ENCODE measurements at places on chromosomes 6 and 20.

DNA sequence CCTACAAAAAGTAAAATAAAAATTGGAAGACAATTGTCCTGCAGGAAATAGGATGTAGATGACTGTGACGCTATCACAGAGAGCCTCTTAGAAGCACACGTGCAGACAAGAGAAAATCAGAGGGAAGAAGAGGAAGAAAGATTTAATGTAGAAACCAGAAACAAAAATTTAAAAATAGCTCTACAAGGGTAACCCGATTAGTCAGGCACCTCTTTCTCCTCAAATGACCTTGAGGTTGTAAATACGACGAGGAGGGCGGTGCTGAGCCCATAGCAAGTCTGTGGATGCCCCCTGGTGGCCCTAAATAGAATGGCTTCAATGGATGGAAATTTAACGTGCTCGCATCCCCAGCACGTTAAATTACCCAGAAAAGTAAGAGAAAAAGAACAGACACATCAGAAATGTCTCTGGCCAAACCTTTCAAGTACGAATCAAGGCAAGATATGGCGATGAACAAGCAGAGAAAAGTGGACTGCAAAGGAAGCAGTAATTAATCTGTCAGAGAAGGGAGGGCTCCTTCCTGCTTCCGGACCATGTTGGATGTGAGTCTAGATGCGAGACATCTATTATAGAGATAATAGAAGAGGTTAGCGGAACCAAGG, 4.2 kb upstream of the PRPH2 start:
- DNase-seq: peak; percentile 86

DNA sequence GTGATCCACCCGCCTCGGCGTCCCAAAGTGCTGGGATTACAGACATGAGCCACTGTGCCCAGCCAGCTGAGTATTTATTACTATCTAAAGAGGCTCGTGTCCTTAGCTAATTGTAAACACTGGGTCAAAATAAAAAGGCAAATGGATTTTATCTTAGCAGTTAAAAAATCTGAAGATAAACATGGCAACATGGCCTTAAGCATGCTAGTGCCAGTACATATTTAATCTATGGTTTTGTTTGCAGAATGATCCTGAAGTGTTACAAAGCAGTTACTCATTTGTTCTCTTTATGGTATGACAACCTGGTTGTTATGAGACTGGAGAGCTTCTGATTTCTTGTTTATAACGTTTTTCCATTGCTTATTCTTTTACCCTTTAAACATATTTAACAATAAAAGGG, 3.9 kb upstream of the KIAA0408 start:
- DNase-seq: no peak

DNA sequence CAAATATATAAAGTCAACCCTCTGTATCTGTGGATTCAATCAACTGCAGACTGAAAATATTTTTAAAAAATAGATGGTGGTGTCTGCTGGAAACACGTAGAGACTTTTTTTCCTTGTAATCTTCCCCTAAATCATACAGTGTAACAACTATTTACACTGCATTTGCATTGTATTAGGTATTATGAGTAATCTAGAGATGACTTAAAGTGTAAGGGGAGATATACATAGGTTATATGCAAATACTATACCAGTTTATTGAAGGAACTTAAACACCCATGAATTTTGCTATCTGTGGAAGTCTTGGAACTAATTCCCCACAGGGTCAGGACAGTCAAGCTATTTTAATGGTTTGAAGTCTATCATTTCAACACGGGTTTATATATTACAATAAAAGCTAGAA, 10.2 kb downstream of the HDAC2 start:
- DNase-seq: no peak

DNA sequence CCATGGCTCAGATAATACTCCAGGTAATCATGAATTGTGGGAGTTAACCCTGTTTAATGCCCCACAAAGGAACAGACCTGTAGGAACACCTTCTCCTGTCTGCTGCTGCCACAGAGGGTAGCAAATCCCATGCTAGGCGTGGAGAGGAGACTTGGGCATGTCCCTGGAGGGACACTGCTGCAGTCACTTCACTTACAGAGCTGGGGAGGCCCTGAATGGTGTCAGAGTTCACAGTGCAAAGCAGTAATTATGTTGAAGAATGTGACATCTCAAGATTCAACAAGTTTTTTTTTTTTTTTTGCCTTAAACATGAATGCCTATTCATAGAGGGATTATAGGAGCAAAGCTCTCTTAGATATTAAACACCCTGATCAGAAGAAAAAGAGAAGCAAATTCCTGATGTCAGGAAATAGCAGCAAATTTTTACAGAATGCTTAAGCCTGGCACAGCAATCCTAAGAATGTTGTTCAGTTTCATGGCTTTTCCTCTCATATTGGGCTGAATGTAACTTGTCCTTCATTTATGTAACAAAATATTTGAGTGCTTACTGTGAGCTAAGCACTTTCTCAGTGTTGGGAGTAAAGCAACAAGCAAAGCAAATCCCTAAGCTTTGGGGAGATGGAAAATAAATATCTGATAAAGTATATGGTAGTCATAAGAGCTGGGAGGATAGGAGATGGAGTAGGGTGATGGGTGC, 45.0 kb downstream of the CARMIL1 start:
- DNase-seq: no peak

- DNase-seq: no peak
Observed at GRCh38 chr6:168161371-168161750, 82.3 kb upstream of the FRMD1 start.

DNA sequence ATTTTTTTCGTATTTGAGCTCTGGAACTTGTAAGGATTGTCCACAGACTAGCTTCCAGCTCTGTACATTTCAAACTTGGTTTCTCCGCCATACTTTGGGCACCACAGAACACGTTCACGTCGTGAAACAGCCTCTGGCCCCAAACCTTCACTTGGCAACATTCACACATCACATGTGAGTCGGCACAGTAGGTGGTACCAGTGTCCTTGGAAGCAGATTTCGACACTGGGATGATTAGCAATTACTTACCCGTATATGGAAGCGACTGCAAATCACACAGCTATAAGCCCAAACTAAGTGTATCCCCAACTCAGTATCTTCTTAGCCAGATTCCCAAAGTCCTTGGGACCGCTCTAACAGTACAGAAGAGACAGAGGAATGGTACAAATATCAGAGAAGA, 60.2 kb downstream of the MAFB start:
- no peak for DNase-seq

- DNase-seq: no peak
Observed at GRCh38 chr6:10736731-10737130, 10.9 kb upstream of the TMEM14B start.

GRCh38 chr6:22240025-22240424, 56.8 kb downstream of the PRL start:
- no peak for DNase-seq

DNA sequence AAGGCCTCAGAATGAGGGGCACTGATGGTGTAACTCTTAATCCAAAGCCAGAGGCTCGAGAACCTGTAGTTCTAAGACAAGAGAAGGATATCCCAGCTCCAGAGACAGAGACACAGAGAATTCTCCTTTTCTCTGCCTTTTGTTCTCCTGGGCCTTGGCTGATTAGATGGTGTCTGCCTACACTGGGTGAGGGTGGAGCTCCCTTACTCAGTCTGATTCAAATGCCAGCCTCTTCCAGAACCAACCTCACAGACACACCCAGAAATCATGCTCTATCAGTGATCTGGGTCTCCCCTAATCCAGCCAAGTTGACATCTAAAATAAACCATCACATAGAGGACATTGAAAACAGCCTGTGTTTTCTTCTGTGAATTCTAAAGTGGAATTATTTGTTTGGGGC, 68.0 kb upstream of the SMIM28 start:
- no peak for DNase-seq

- no peak for DNase-seq
Observed at GRCh38 chr6:15329197-15329671, 83.4 kb downstream of the JARID2 start.

DNA sequence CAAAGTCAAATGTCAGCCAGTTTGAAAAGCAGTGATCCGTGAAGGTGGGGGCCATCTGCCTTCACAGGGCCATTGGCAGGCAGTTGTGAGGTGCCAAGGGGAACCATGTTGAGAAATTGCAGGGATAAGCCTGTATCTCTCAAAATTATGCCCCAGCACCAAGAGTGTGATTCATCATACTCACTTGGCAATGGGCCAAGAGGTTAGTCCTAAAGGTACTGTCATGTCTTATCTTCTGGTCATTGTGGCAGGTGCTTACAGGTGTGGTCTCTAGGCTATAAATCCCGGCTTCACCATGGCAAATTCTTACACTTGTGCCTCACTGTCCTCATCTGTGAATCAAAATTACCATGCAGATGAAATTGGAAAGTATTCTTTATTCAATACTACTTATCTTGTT, 150.7 kb upstream of the LAMP5 start:
- no peak for DNase-seq

- no peak for DNase-seq
Observed at GRCh38 chr6:45076217-45076930, 251.8 kb upstream of the RUNX2 start.

DNA sequence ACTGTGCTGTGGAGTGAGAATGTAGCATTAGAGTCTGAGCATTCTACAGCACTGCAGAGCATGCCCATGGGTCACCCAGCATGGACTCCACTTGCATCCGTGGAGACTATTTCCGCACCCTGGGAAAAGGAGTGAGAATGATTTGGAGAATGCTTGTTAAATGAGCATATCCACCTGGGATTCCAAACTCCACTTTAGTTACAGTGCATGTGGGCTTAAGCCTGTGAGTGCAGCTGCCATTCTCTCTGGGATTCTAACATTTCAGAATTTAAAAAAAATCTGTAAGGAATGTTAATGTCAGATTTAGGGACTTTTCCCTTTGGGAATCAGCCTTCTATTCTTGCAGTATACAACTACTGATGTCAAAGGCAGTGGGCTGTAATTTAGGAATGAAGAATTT, 33.4 kb downstream of the KIF25 start:
- no peak for DNase-seq

GRCh38 chr20:43444107-43444506, 13.6 kb upstream of the SRSF6 start:
- no peak for DNase-seq

GRCh38 chr20:63411151-63411897, 50.2 kb upstream of the CHRNA4 start:
- DNase-seq: no peak

DNA sequence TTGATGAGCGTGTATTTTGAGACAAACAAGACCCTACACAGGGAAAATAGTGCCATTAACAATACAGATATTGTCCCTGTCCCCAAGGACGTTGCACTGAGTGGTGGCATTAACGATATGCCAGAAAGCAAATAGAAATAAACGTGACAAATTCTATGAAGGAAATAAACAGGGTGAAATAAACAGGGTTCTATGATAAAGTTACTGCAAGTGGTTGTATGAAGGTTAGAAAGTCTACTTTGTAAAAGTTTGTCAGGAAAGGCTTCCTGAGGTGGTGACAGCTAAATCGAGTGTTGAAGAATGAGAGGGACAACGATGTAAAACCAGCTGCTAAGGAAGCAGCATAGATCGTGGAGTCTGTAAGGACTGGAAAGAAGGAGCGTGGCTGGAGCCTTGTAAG, 380.2 kb downstream of the LAMA2 start:
- no peak for DNase-seq

DNA sequence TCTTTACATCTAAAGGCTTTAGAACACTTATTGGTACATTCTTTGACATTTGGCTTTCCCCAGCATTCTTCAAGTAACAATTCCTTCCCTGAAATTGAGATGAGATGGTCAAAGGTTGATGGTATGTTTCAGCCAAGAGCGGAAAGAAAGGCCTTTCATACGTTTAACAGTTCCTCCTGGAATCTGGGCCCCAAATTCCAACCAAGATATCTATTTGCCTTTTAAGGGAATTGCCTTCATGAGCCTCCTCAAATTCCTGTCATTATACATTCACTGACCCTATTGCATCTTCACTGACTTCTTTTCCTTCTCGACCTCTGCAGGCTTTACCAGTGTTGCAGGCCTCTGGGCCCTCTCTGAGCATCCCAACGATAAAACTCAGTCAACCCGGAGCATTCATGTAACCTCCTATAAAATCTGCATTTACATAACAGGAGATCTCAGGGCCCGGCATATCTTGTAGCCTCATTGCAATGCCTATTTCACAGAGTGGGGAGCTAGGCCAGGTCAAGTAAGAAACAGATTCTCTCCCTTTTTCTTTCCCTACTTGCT, 18.3 kb upstream of the WFDC9 start:
- DNase-seq: no peak

- peak; percentile 46 for DNase-seq
Observed at GRCh38 chr6:12605888-12606345, 110.7 kb upstream of the PHACTR1 start.

- DNase-seq: no peak
Observed at GRCh38 chr6:105389543-105389942, 13.3 kb downstream of the PREP start.
